ENCODE measurements at places on chromosomes 4 and X.
A peak's percentile ranks its signal among the peaks of the same experiment; 100 is the strongest.

DNA sequence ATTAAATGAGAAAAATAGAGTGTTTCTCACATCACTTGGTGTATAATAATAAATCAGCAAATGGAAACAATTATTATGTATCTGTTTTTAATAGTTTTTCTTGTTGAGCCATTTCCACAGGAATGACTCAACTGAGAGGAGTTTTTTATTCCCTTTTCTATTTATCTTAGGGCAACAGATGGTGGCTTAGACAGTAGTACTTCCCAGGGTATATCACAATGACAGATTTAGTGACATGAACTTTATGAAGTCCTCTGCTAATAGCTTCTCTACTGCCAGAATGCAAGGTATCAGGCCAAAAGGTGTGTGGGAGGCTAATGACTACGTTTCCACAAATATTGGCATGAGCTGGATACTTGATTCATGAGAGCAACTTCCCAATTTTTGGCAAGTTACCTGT, 126.7 kb downstream of the HTR2C start:
- DNase-seq = no peak

DNA sequence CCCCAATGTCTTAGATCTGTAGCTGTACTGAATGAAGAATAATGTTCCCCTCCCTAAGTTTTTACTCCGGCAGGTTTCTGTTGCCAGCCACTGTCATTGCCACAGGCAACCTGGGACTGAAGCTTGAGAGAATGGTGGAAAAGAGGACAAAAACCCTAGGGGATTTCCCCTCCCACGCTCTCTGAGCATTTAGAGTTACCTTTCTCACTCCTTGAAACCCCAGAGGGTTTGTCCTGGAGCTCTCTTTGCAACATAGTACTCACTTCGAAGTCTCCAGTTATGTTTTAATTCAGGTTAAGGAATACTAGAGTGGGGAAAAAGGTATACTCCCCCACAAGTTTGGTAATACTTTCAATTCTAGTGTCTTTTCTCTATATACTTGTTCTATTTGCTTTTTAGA, 31.5 kb downstream of the F8 start:
- DNase-seq = peak; percentile 34

DNA sequence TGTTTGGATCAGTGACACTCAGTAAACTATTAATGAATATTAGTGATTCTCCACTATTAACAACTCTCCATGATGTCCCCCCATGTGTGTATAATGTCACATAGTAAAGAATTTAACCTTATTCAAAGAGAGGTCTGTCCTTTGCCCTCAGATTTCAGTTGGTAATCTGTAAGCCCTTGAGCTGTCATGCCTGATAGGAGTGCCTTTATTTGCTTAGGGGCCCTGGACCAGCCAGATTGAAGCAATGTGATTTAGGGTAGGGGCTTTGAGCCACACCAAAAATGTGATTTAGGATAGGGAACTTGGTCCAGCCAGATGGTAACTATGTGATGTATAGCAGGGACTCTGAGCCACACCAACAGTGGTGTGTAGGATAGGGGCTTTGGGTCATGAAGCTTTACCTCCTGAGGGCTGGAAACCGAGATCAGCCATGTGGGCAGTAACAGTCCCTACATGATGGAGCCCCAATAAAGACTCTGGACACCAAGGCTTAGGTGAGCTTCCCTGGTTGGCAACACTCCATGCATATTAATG, 44.3 kb upstream of the PAGE4 start:
- no peak for DNase-seq

- DNase-seq = no peak
Observed at GRCh38 chrX:37686369-37686995, 891 bp downstream of the XK start.

GRCh38 chr4:79651456-79651855, 243.4 kb upstream of the GK2 start:
- no peak for DNase-seq
